ENCODE measurements at places on chromosomes 3 and 15.
A peak's percentile ranks its signal among the peaks of the same experiment; 100 is the strongest.

GRCh38 chr15:90901175-90902039 lies 1.7 kb upstream of the MAN2A2 start:
- DNase-seq = no peak

DNA sequence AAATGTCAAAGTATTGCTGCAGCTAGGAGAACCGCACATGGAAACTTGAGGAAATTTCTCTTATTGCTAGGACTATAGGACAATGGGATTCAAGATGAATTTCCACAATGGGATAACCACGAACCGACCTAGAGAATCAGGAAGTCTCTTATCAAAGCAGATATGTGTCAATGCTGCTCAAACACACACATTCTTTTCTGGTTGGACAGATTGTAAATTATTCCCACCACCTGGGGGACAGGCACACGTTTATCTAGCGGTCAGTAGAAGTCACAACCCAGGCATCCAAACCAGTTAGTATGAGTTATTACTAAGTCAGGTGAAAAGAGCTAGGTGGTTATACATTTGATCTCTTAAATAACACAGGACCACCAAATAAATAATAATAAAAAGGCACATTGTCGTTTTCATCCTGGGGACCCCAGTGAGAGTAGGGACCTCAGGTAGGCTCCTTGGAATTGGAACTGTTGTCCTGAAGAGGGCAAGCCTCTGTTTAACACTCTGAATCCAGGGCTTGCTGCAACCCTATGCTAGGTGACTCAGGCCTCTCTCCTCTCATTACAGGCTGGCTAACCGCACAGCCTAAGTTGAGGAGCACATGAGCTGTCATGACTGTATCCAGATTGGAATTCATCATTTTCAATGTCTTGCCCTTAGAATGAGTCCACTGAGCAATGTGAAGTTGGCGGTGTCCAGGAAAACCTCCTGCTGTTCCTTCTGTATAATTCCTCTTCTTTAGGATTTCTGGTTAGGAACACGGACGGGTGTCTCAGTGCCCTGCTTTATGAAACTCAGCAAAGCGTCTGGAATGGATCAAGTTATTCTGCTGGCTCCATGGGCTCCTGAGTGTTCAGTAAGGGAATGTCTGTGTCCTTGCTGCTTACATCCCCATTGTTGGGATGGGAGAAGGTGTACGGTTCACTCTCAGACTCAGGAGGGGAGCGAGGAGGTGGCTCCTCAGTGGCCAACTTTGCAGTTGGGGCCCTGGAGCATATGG lies 59.0 kb downstream of the CLEC3B start:
- DNase-seq = no peak

GRCh38 chr15:55685286-55685685 lies 57.7 kb downstream of the PRTG start:
- DNase-seq = peak; percentile 8

DNA sequence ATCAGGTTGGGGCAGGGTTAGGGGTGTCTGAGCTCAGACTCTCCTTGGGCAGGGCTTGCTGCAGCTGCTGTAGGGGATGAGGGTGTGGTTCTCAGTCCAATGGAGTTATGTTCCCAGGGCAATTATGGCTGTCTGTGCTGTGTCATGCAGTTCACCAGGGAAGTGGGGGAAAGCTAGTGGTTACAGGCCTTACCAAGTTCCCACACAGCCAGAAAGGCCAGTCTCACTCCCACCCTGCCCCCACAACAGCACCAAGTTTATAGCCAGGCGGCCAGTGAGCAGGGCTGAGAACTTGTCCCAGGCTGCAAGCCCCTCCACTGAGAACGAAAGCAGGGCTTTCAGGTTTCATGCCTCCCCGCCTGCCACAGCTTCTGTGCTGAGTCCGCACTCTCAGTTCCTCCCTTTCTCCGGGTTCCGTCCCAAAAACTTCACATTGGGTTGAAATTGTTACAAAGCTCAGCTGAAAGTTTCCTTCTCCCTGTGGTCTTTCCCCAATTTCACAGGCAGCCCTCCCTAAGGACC lies 19.6 kb upstream of the CPOX start:
- no peak for DNase-seq

GRCh38 chr3:157127831-157128767 lies 31.8 kb downstream of the CCNL1 start:
- peak; percentile 72 for DNase-seq

- no peak for DNase-seq
Observed at GRCh38 chr15:27039152-27039551, 68.2 kb downstream of the GABRG3 start.

- no peak for DNase-seq
Observed at GRCh38 chr3:13027154-13027553, 46.1 kb downstream of the IQSEC1 start.

GRCh38 chr3:72614394-72615074 lies 233.7 kb downstream of the SHQ1 start:
- no peak for DNase-seq

DNA sequence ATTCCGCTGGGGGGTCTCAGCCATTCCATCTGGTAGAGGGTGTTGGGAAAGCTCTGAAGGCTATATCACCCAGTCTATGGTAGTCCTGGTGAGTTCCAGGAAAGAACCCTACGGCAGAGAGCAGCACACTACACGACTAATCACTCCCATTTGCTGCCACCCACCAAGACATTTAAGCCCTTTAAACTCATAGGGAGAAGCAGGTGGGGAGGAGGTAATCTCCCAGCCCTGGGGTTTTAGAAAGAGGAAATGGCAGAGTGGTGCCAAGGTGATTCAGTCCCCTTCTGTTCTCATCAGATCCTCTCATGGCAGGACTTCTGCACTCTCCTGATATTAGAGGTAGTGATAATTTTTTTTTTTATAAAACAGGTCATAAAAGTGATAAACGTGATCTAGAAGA lies 10.6 kb upstream of the VWA5B2 start:
- DNase-seq = no peak

DNA sequence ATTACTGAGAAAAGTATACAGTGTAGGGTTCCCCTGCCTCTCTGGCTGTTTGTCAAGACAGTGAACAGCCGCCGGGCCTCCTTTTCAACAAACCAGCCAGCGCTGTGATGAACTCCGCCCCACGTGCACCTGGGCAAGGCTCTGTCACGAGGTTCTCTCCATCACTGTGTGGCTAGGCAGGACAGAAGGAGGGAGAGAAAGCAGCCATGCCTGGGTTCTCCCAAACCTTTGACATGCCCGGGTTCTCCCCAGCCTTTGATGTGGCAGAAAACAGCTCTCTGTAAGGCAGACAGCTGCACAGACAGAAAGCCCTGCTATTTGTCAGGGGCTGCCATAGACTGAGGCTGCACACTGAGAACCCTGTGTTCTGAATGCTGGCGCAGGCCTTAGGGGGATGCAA lies 101.4 kb upstream of the TRPM1 start:
- DNase-seq = no peak

- DNase-seq = peak; percentile 86
Observed at GRCh38 chr15:90872486-90873184, 4.2 kb downstream of the FURIN start.

DNA sequence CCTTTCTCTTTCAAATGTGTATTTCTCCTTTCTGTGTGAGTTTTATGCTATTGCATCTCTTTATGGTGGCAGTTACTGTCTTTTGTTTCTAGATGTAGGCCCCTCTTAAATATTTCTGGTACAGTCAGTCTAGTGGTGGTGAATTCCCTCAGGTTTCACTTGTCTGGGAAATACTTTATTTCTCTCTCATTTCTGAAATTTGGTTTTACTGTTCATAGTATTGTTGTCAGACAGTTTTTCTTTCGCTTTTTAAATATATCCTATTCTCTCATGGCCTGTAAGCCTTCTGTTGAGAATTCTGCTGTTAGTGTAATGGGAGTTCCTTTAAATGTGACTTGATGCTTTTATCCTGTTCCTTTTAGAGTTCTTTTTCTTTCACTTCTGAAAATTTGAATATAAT lies 874.0 kb downstream of the PLOD2 start:
- no peak for DNase-seq

DNA sequence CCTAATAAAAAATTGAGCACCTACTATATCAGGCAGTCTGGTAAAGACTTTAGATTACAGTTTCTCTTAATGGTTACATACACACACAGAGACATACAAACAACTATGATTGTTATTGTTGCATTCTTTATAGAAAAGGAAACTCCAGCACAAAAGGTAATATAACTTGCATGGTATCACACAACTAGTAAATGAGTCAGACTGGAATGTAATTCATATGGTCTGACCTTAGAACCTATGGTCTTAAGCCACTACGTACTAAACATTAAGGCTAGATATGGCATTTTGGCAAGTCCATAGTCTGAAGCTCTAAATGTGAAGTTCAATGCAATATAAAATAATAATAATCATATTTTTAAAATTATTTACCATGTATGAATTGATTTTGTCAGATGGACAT lies 380.6 kb downstream of the LSAMP start:
- no peak for DNase-seq

DNA sequence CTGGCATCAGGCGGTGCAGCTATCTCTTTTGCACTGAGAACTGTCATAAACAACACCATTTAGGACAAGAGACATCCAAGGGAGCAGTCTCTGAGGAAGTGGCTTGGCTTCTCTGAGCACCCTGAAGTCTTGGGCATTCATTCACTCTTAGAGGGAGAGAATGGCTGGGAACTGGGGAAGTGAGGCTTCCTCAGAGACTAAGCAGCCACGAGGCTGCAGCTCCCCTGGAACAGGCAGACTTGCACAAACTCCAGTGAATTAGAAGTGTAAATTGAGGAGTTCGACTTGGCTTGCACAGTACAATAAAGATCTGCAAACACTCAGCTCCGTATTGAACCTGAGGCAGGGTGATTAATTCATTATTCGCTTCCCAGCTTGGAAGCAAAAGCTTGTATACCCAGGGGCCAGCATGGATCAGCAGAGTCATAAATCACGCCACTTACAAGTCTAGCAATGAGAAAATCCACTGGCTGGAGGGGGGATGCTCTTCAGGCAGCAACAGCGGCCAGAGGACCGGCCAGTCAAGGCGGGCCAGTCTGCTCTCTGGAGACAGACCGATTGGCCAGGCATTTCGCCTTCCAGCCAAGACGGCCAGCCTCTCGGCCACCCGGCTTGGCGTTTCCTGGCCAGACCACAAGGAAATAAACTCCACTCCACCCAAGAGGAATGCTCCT lies 118.8 kb upstream of the ADPGK start:
- no peak for DNase-seq

DNA sequence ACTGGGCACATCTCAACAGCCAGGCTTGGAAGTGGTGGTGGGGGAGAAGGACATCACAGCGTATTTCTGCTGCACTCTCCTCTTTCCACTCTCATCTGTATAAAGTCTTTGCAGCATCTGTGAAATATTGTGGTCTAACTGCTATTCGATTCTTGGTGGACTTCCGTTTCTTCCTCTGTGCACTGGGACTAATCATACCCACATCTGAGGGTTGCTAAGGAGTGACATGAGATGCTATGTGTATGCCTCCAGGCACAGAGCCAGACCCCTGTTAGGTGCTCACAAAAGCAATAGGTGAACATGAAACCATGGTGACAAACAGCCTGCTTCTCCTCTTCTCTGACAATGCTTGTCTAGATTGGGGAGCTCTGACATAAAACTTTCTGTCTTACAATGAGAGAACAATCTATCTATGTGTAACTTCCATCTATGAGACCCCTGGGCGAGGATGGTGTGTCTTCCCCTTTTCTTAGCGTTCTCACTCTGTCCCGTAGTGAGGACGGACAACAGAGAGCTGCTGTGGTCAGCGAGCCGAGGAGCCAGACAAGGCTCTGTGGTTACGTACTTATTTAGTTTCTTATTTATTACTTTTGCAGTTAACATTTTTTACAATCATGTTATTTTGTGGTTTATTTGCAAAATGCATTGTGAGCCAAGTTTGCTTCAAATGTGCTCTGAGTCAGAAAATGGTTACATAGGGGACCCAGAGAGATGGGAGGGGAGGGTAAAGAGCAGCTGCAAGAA lies 196.7 kb upstream of the TPRG1 start:
- peak; percentile 50 for DNase-seq

- DNase-seq = no peak
Observed at GRCh38 chr3:17740721-17741141, 1.7 kb downstream of the TBC1D5 start.

DNA sequence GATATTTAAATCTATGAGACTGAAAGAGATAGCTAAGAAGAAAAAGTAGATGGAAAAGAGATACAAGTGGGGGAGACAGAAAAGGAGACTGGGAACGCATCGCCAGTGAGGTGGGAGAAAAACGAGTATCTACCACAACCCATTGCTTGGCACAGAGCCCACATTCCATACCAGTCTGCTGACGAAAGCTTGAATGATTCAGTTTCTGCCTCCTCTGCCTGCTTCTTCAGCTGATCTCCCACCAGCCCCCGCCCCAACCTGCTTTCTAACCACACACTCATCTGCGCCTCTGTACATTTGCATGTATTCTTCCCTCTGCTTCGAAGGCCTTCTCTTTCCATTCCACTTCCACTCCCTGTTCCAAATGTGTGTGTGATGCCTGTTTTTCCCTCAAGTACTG lies 188.1 kb downstream of the USP13 start:
- DNase-seq = no peak

DNA sequence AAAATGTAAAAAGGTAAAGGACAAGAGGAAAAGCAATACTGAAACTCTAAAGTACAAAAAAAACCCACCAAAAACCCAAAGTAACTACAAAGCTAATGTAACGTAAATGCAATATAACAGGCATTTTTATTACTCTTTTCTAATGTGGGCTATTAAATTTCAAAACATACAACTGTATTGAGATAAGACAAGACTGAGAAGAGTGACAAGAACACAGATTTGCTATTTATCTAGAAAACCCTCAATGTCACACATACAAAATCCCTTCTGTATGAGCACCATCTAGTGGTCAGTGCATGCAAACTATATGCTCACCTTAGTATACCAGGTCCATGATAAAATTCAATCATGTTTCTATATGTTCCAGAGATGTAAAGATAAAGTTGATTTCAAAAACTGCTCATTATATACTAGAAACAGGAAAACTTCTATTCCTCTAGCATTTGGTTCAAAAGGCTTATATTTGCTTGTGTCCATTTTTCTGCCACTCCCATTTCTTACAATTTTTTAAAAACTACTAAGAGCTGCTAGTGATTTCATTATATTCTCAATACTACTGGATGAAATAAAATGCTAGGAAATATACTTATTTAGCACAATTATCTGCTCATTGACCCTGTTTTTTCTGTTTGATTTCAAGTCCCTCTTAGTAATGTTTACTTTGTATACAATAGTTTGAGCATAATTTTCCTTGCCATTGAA lies 111.4 kb downstream of the DLG1 start:
- DNase-seq = peak; percentile 63

DNA sequence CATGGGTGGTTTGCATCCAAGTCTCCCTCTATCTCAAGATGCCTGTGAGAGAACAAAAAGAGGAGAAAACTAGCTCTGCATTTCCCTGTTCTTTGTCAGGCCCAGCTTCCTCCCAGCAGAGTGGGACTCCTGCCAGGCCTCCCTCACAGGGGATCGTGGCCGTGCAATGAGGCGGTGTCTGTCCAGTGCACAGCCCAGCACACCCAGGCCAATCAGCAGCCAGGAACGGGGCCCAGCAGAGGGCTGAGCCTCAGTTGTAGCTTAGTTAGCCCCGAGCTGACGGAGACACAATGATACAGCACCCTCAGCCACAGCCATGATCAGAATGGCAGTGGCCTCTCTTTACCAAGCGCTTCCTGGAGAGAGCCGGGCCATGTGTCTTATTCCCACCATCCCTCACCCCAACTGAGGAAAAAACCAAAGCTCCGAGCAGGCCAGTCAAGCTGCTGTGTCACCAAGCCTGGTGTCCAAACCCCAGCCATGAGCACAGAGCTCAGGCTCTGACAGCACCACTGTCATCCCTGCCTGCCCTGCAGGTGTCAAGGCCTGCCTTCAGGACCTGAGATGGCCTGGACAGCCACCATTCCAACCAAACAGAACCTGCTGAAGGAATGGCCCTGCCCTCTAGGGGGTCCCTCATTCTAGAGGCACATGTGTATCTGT lies 71.1 kb downstream of the DNAJB8 start:
- DNase-seq = no peak
